Activated T-cell treated with anti-CD3 and anti-CD28 coated beads, Interleukin-2, amount 50 U/mL, for 72 hours (primary cell): ENCODE measurements at places on chromosomes 1 and 21. TPM values are rescaled to one million over a fixed set of nuclear protein-coding genes. Genes with fewer than 3 reads are reported as not detected.

MYCL gene
- total RNA-seq, result 0.70 TPM

PTPRC gene
- 490 TPM for total RNA-seq

TEX38 gene
- total RNA-seq, result not detected

C1orf185 gene
- total RNA-seq, result not detected

RIMKLA gene
- 1.9 TPM for total RNA-seq

AUNIP gene
- 9.9 TPM for total RNA-seq

DNA sequence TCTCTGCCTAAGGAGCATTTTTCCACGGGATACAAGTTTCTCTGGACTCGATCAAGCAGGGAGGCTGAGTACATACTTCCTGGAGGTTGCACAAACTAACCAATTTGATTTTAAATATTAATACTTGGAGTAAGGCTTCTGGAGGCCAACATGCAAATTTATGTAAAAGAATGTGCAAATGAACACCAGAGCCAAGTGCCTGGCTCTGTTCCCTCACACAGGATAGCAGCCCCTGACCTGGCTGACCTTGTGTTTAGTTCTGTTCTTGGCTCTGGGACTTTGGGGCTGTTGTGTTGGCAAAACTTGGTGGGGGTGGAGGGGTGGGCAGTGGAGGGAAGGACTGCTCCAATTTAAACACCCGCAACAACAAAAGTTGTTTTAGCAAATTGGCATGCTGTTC lies 34.2 kb downstream of the CNIH3 start:
- H3K27me3 ChIP-seq, result no peaks in the 10 kb centered on the region
- DNase-seq, result no peak
- H3K27ac ChIP-seq, result no peak overlapping the region
- no peak overlapping the region for H3K4me3 ChIP-seq
- no peaks in the 10 kb centered on the region for H3K4me1 ChIP-seq

GRCh38 chr1:55213151-55213884 lies 1.8 kb downstream of the USP24 start:
- peaks cover 1% of the 10 kb centered on the region for H3K36me3 ChIP-seq
- peak overlapping the region; percentile 96 for H3K4me3 ChIP-seq
- no peak for DNase-seq
- peaks cover 82% of the 10 kb centered on the region for H3K4me1 ChIP-seq
- peak overlapping the region; percentile 97 for H3K27ac ChIP-seq

- no peaks in the 10 kb centered on the region for H3K4me1 ChIP-seq
- H3K27ac ChIP-seq, result no peak overlapping the region
- no peaks in the 10 kb centered on the region for H3K36me3 ChIP-seq
- no peak for DNase-seq
- H3K27me3 ChIP-seq, result no peaks in the 10 kb centered on the region
Observed at GRCh38 chr1:178536844-178537371, 24.0 kb downstream of the TEX35 start.

DNA sequence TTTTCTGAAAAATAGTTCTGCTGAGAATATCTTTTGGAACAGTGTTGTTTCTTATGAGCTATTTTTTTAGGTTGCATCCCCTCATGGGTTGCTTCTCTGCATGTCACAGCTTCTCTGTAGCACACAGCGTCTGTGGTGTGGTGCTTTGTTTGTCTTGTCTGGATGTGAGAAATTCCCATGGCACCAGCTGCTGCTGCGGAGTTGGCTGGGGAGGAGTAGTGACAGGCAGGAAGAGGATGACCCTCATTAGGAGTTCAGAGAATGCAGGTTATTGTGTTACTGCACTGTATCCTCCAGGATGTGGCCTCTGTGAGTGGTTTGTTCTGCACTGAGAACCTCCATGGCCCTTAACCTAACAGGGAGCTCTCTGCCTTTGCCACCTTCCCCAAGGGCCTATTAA lies 64.8 kb downstream of the TSEN15 start:
- H3K27ac ChIP-seq, result no peak overlapping the region
- H3K4me1 ChIP-seq, result no peaks in the 10 kb centered on the region
- no peaks in the 10 kb centered on the region for H3K27me3 ChIP-seq
- H3K36me3 ChIP-seq, result peaks cover 1% of the 10 kb centered on the region
- DNase-seq, result no peak
- H3K4me3 ChIP-seq, result no peak overlapping the region

GRCh38 chr1:205493241-205494085 lies 11.0 kb upstream of the CDK18 start:
- peaks cover 36% of the 10 kb centered on the region for H3K27me3 ChIP-seq
- H3K4me1 ChIP-seq, result peaks cover 16% of the 10 kb centered on the region
- DNase-seq, result peak; percentile 43
- H3K36me3 ChIP-seq, result no peaks in the 10 kb centered on the region
- H3K4me3 ChIP-seq, result no peak overlapping the region
- no peak overlapping the region for H3K27ac ChIP-seq

DNA sequence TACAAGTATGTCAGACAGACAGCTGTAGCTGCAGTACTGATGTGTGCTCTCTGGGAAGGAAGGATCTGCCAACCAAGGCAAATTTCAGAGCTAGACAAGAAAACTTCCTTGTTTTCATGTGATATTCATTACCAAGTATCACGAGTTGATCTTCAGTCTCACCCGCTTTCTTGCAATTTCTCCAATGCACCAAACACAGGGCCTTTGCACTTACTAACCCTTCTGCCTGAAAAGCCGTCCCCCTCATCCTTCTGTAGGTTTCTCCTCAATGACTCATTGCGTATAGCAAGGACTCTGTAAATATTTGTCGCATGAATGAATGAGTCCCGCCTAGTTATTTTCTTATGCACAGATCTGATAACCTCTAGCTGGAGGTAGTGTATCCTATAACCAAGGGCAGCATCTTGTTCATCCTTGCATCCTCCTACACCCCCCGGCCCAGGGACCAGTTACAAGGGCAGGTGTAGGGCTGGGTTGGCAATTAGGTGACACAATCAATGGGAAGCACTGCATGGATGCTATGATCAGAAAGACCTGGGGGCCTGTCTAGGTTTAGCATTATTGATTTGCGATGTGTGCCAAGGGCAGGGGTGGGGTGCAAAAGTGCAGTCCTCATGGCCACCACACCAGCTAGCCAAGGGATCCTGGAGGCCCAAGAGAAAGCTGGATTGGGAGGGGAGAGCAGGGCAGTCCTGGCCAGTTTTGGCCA lies 51.4 kb upstream of the GPR157 start:
- H3K4me3 ChIP-seq, result peak overlapping the region; percentile 12
- peaks cover 7% of the 10 kb centered on the region for H3K36me3 ChIP-seq
- DNase-seq, result no peak
- H3K4me1 ChIP-seq, result peaks cover 8% of the 10 kb centered on the region
- no peak overlapping the region for H3K27ac ChIP-seq

GRCh38 chr1:87790756-87791155 lies 462.1 kb downstream of the LMO4 start:
- H3K27ac ChIP-seq, result no peak overlapping the region
- no peaks in the 10 kb centered on the region for H3K4me1 ChIP-seq
- H3K4me3 ChIP-seq, result no peak overlapping the region
- no peaks in the 10 kb centered on the region for H3K36me3 ChIP-seq

DNA sequence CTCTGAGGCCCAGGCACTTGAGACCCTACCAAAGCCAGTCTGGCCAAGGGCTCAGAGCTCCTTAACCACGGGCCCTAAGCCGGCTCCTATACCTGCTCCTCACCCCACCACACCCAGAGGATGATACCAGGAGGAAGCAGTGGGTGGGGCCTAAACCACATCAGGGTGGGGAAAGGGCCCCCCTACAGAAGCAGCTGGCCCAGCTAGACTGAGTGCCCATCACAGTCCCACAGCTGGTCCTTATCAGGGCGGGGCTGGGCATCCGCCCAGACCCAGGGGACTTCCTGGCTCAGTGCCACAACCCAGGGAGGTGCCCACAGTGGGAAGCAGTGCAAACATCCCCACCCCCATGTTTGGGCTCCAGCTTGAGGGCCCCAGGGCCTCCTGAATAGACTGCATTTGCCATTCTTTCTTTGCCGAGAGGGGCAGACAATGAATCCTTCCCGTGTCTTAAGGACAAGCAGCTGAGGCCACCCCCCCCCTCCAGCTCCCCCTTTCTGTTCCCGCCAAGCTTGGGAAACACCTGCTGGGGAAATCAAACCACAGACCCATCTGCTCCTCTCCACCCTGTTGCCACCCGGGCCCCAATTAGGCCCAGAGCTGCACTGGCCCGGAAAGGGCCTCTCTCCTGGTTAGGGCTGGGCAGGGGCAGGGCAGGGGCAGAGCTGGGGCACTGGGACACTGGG lies 6.2 kb downstream of the E2F2 start:
- peaks cover 77% of the 10 kb centered on the region for H3K4me1 ChIP-seq
- peak overlapping the region; percentile 77 for H3K4me3 ChIP-seq
- peak; percentile 26 for DNase-seq
- no peaks in the 10 kb centered on the region for H3K27me3 ChIP-seq

GRCh38 chr1:75083848-75084514 lies 50.2 kb upstream of the LHX8 start:
- no peaks in the 10 kb centered on the region for H3K4me1 ChIP-seq
- no peaks in the 10 kb centered on the region for H3K36me3 ChIP-seq
- no peak overlapping the region for H3K27ac ChIP-seq
- no peaks in the 10 kb centered on the region for H3K27me3 ChIP-seq

GRCh38 chr1:230639714-230640209 lies 2.5 kb upstream of the COG2 start:
- H3K36me3 ChIP-seq, result peaks cover 2% of the 10 kb centered on the region
- no peak for DNase-seq
- no peak overlapping the region for H3K27ac ChIP-seq

DNA sequence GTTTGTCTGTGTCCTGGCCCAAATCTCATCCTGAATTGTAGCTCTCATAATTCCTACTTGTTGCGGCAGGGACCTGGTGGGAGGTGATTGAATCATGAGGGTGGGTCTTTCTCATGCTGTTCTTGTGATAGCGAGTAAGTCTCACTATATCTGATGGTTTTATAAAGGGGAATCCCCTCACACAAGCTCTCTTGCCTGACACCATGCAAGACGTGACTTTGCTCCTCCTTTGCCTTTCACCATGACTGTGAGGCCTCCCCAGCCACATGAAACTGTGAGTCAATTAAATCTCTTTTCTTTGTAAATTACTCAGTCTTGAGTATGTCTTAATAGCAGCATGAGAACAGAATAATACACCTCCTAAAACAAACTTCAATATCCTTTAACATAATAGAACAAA lies 1065.6 kb downstream of the PLA2G4A start:
- peaks cover 6% of the 10 kb centered on the region for H3K4me1 ChIP-seq
- peaks cover 2% of the 10 kb centered on the region for H3K36me3 ChIP-seq
- H3K27ac ChIP-seq, result no peak overlapping the region
- no peak for DNase-seq

DNA sequence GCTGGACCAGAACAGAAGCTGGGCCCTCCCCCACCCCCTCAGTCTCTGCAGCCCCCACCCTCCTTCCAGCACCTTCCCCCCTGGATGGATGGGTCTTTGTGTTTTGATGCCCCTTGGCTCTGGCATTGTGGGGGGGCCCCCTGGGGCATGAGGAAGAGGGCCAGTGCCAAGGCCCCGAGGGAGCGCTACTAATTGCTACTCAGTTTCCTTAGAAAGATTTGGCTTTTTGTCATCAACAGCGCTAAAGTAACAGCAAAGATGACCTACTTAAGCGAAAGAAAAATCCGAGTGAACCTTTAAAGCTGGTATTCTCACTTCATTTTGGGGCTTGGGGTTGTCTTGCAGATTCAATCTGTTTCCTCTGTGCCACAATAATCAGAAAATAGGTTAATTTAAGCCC lies 63.5 kb downstream of the SKI start:
- peak overlapping the region; percentile 15 for H3K27ac ChIP-seq
- H3K27me3 ChIP-seq, result no peaks in the 10 kb centered on the region
- no peak for DNase-seq
- peak overlapping the region; percentile 92 for H3K4me3 ChIP-seq
- H3K36me3 ChIP-seq, result no peaks in the 10 kb centered on the region

- no peaks in the 10 kb centered on the region for H3K27me3 ChIP-seq
- no peak overlapping the region for H3K27ac ChIP-seq
- H3K4me3 ChIP-seq, result no peak overlapping the region
Observed at GRCh38 chr1:23362218-23362713, 7.4 kb downstream of the ZNF436 start.

DNA sequence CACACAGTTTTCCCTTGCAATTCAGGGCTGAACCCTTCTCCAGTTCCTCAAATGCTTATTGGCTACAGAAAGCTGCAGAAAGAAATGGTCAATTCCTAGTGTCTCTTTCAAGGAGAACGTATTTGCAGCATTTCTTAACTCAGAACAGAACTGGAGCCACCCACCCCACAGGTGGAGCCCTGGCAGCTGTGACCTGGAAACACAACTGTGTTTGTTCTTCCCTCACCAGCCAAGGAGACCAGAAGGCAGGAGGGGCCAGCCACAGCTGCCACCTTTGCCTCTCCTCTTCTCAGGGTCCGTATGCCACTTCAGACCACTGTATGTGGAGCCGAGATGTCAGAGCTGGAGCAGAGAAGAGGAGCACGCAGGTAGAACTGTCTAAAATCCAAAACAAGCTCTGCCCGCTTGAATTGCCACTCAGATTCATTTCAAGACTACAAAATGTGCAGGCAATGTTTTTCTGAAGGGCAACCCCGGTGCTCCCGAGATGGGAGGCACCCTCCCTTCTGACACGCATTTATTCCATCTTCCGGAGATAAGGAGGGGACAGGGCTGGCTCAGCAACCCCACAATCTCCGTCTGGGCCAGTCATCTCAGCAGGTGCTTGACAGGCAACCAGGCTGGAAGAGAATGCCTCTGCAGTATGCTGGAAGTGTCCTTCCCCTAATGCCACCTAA lies 16.7 kb downstream of the CD247 start:
- H3K27ac ChIP-seq, result peak overlapping the region; percentile 97
- no peaks in the 10 kb centered on the region for H3K27me3 ChIP-seq

DNA sequence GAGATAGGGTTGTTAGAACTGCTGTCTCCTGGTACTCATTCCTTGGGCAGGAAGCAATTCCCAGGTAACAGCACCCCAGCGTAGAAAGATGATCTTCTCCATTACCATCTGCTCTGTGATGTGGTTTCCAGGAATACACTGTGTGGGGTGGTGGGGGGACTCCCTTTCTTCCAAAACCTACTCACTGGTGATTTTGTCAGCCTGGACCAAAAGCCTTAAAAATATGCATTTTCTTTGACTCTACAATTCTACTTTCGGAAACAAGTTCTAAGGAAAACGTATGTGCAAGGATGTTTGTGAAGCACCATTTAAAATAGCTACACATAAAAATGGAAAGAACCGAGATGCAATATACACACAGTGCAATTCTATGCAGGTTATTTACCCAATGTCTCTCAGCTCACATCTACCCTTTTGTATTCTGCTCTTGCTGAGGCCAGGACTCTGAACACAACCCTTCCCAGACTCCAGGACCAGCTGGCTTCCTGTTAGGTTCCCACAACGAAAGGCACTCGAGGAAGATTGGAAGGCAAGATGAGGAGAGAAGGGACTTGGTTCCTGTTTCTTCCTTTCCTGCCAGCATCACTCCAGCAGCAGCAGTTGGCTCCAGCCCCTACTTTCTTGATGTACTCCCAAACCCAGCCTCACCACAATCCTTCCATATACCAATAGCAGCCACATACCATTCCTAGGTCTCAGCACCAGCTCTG lies 33.0 kb upstream of the GJB5 start:
- H3K4me1 ChIP-seq, result no peaks in the 10 kb centered on the region
- no peaks in the 10 kb centered on the region for H3K36me3 ChIP-seq
- peaks cover 39% of the 10 kb centered on the region for H3K27me3 ChIP-seq
- DNase-seq, result no peak
